Hindlimb muscle (tissue), 1 donor: ENCODE measurements at places on chromosomes 1 and 21. TPM values are rescaled to one million over a fixed set of nuclear protein-coding genes. Genes with fewer than 3 reads are reported as not detected.
A peak's percentile ranks its signal among the peaks of the same experiment; 100 is the strongest.

DNA sequence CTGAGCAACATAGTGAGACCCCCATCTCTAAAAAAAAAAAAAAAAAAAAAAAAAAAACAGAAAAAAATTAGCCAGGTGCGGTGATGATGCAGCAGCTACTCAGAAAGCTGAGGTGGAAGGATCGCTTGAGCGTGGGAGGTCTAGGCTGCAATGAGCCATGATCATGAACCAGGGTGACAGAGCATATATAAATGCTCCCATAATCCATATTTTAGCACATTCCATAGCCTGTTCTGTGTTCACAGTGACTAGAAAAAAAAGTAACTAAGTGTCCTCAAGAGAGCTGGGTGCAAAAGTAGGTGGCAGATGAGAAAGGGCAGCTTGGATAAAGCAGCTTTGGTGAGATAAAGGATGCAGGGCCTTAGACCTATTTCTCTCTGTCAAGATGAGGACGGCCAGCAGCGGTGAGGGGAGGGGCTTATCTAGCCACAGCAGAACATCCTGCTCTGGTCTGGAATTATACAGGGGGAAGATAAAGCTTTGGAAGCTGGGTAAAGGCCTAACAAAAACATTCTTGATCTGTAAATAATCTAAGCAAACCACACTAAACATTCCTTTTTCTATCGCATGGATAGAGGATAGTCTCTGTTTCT lies 205.3 kb downstream of the DAB1 start:
- DNase-seq: no peak

DNA sequence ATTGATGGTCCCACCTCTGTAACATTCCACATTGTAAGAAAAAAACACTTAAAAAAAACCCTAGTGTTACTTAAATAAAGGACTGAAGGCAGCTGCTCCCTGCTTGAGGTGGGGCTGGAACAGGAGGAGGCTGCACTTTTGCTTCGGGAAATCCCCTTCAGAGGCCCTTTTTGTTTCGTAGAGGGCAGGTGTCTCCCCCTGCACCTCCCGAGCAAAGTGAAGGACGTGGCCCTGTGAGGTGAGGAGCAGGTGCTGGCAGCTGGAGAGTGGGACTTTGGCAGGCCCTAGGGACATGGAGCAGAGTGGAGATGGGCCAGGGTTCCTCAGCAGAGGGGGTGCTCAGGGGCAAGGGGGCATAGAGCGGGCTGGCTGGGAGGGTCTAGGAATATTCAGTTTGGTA lies 33.4 kb upstream of the WNT4 start:
- DNase-seq: no peak

DNA sequence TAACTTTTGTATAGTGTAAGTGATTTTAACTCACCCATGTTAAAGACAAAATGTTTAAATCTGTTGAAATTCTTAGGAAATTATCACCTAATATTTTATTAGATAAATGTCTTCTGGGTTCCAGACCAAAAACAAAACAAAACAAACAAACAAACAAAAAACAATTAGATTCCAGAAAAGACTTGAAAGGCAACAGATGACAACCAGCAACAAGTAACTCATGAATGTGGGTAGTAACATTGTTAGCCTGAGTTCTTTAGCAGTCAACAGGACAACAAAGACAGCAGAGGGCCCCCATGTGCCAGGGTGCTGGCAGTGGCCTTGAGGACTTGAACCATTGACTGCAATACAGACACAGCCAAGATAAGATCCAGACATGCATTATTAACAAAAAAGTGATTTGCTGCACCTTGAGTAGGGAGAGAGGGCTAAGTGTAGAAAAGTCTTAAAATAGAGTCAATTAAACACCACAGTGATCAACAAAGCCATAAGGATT lies 2.4 kb upstream of the CD247 start:
- DNase-seq: no peak

- no peak for DNase-seq
Observed at GRCh38 chr1:24996983-24997893, 67.2 kb upstream of the RUNX3 start.

DNA sequence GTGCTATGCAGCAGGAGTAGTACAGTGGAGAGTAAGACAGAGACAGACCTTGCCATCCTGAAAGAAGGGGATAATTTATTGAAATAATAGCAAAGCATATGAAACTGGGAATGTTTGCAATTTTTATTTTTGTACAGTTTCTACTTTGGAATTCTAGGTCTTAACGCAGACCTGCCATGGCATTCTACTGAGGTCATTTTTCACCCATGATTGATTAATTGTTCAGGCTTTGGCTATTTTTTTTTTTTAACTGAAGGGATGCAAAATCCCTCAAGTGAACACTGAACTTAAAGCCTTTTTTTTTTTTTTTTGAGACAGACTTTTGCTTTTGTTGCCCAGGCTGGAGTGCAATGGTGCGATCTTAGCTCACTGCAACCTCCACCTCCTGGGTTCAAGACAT lies 27.1 kb downstream of the MTF2 start:
- no peak for DNase-seq

Gene KRTAP12-2
- not detected for polyA plus RNA-seq

Gene SERPINC1
- 0.12 TPM for polyA plus RNA-seq

Gene CD5L
- not detected for polyA plus RNA-seq

DNA sequence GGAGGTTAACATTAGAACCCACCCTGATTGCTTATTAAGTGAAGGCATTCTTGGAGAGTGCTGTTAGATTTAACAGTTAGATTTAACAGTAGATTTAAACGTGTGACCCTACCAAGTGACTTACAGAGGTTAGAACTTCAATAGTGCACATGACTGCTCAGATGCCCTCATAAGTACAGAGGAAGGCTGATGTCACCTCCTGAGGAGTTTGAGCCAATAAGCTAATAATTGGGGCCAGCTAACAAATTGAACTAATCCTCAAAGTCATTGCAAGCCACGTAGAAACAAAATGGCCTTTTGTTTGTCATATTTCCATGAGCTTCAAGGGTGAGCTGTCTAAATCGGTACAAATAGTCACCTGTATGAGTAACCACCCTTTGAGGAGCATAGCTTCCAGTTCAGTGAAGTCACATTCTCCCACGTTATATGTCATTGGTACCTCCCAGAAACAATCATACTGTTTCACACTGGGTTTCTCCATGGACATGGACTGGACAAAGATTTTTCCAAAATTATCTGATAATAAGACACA lies 11.7 kb downstream of the AVPR1B start:
- DNase-seq: no peak

Gene AGT
- polyA plus RNA-seq: 17.9 TPM

GRCh38 chr1:84141182-84142003 lies 2.7 kb upstream of the PRKACB start:
- no peak for DNase-seq

- no peak for DNase-seq
Observed at GRCh38 chr21:39422527-39423241, 22.9 kb downstream of the LCA5L start.

- DNase-seq: no peak
Observed at GRCh38 chr1:83816836-83817235, 182.1 kb downstream of the TTLL7 start.

DNA sequence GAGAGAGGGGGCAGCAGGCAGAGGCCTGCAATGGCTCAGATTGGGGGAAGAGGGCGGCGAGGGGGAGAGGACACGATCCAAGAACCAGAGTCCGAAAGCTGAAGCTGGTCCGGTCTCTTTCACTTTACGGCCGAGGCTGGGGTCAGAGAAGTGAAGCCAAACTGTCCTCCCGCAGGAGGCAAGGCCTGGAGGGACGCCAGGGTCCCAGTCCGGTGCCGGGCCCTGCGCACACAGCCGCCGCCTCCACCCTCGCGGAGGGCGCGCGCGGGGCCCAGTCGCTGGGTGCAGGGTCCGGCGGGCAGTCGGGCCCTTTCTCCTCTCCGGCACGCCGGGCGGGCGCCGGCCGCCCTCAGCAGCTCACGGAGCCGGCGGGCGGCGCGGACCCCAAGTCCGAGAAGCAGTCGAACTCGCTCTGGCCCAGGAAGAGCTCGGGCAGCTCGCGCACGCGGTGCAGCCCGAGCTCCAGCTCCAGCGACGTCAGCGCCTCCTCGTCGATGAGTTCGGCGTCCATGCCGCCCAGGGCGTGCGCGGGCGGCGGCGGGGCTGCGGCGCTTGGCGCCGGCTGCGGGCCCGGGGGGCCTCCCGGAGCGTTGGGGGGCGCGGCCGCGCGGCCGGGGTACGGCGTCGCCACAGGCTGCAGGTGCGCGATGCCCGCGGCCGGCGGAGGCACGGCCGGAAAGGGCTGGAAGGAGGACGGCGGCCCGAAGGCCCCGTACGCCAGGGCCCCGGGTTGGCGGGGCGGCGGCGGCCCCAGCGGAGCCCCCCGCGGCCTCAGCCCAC lies 749 bp downstream of the CITED4 start:
- DNase-seq: peak; percentile 65

DNA sequence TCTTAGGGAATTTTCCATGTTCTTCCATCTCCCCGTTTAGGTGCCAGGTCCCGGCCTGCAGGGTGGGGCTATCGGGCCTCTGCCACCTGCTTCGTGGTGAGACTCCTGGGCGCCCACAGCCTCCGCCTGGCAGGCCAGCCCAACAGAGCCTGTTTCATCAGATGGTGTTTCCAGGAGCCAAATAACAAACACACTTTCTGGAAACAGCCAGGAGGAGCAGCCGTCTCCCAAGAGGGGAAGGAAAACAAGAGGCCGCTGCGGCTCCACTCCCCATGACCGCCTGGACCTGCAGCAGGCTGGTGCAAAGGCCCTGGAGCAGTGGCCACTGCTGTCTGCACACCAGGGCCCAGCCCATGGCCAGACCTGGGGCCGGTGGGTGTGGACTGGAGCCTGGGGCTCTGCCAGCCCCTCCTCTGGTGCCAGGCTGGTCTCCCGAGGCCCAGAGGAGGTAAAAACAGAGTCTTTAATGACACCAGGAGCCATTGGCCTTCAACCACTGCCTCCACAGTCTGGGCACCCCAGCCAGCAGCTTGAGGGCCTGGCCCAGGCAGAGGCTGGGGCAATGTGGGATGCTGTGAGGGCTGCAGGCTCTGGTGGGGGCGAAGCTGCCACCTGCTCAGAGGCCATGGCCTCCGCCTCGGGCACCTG lies 55.0 kb downstream of the SLX9 start:
- DNase-seq: peak; percentile 66

Gene NOS1AP
- 1.1 TPM for polyA plus RNA-seq

DNA sequence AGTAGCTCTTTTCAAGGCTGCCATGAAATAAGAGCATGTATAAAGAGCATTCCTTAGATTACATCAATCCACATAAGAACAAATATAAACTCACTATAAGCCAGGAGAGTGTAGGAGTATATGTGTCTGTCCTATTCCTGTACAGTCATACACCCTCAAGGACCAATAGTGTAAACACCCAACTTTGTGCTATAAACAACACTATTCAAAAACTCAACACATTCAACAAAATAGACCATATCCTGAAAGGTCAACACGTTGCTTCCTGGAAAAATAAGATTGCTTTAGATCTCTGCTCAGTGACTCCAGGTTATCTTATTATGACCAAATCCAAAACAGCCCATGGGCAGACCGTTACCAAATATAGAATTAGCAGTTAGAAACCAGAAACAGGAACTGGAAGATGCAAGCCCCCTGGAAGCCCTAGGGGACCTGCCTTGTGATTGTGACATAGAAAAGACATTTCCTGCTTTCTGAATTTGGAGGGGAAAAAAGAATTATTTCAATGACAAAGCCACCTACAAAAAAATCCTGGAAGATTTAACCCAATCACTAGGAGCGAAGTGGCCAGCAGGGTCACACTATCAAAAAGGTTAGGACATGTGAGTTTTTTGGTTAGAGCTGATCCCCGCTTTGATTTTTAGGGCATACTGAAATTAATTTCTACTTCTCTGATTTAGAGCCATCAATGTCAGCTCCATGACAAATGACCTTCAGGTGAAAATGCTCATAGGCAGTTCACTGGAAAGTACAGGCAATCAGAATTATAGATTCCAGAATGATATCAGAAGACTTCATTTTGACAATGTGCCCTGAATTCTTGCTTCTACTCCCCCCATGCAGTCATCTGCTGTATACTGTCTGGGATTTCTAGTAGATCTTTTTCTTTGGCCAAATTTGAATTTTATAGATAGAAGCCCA lies 59.9 kb downstream of the LRRC8C start:
- DNase-seq: peak; percentile 23

- no peak for DNase-seq
Observed at GRCh38 chr1:178277793-178278530, 184.1 kb downstream of the RASAL2 start.

GRCh38 chr1:3975903-3976630 lies 76.0 kb upstream of the C1orf174 start:
- DNase-seq: no peak

GRCh38 chr1:166032572-166033371 lies 134.0 kb downstream of the FAM78B start:
- peak; percentile 29 for DNase-seq

Gene CALML6
- 211 TPM for polyA plus RNA-seq

Gene PKP1
- 11.1 TPM for polyA plus RNA-seq

Gene ACTA1
- 13,723 TPM for polyA plus RNA-seq

DNA sequence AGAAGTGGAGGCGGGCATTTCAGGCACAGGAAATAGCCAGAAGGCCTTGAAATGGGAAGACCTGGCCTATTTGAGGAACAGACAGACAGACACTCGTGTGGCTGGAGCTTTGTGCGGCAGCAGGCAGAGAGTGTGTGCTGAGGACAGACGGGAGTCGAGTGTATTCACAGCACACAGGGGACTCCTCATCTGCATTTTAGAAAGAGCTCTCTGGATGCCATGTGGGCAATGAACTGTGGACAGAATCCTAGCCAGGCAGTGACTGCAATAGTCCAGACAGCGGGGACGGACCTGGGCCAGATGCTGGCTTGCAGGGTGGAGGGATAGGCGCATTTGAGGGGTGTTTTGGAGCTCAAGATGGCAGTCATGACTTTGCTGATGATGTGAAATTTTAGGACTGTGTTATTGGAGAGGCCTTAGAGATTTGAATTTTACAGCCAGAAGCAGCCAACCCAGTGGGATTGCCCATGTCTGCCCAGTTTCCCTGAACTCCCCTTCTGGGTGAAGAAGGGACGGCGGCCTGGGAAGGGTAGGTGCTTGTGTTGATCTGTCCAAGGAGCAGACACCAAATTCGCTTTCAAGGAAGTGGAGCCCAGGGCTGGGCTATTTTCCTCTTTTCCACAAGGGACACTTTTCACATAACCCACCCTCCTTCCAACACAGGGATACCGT lies 43.7 kb downstream of the CHAF1B start:
- DNase-seq: no peak

- DNase-seq: no peak
Observed at GRCh38 chr1:153799016-153799415, 23.8 kb downstream of the SLC27A3 start.

Gene PRMT6
- 17.3 TPM for polyA plus RNA-seq

GRCh38 chr1:51238034-51238403 lies 1.9 kb downstream of the RNF11 start:
- DNase-seq: peak; percentile 16

- DNase-seq: no peak
Observed at GRCh38 chr1:60963167-60963940, 119.0 kb upstream of the NFIA start.

Gene FCRL1
- polyA plus RNA-seq: 0.09 TPM

Gene CRYAA
- polyA plus RNA-seq: 0.34 TPM

GRCh38 chr1:32755098-32755809 lies 52.7 kb upstream of the SYNC start:
- no peak for DNase-seq

DNA sequence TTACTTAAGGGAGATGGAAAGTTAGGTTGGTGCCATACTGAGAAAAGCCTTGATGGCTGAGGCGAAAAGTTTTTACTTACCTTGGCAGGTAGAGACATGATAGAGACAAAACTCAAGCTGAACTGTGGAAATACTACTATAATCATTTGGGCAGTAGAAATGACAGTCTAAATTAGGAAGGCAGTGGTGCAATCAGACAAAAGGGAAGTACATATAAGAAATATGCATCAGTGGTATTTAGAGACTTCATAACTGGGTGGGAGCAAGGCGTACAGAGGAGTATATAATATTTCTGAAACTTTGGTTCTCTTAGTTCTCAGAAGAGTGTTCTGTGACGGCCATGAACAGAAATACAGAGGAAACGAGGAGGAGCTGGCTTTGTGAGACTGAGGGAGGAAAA lies 2.4 kb upstream of the CEP350 start:
- no peak for DNase-seq

Gene DBT
- polyA plus RNA-seq: 11.8 TPM

Gene S100A9
- 17.0 TPM for polyA plus RNA-seq
